ENCODE measurements at places on chromosomes 12 and 14.

- no peak for DNase-seq
Observed at GRCh38 chr12:111320258-111321050, 48.4 kb downstream of the PHETA1 start.

- DNase-seq = no peak
Observed at GRCh38 chr14:103646189-103646588, 17.2 kb downstream of the KLC1 start.

DNA sequence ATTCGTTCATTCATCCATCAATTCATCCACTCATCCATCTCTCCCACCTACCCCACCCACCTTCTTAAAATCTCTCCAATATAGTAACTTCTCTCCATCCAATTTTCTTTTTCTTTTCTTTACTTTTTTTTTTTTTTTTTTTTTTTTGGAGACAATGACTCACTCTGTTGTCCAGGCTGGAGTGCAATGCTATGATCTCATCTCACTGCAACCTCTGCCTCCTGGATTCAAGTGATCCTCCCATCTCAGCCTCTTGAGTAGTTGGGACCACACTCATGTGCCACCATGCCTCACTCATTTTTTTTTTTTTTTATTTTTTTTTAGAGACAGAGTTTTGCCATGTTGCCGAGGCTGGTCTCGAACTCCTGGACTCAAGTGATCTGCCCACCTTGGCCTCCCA, 118.4 kb downstream of the SUDS3 start:
- no peak for DNase-seq

DNA sequence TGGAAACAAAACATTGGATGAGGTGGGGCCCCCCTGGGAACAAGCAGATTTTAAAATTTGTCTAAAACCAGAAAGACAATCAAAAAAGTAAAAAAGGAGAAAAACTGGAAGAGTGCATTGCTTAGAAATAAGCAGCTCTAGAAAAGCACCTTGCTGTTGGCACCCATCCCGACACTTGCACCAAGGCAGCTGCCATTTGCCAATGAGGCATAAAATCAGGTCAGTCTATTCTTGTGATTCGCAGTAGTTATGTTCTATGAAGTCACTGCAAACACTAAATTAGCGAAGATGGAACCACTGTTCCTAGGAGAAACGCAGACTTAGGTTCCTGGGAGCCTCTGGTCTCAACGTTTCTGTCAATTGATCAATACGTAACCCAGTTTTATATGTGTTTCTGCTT, 16.2 kb downstream of the VPS33A start:
- no peak for DNase-seq

DNA sequence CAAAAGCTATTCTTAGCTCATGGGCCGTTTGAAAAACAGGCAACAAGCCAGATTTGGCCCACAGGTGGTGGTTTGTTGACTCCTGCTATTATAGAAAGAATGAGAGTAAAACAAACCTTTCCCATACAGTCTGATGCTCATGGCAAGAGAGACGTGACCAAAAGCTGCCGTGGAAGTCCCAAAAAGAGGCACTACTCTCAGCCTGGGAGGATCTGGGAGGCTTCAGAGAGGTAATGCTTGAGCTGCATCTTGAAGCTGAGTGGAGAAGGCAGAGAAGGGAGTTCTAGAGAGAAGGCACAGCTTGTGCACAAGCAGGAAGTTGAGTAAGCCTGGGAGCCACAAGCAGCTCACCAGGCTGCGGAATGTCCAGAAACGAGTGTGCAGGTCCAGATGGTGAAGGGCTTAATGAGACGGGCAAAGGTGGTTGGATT, 9.6 kb downstream of the PLXNC1 start:
- DNase-seq = no peak

- DNase-seq = no peak
Observed at GRCh38 chr12:56581418-56582145, 48.5 kb downstream of the BAZ2A start.

DNA sequence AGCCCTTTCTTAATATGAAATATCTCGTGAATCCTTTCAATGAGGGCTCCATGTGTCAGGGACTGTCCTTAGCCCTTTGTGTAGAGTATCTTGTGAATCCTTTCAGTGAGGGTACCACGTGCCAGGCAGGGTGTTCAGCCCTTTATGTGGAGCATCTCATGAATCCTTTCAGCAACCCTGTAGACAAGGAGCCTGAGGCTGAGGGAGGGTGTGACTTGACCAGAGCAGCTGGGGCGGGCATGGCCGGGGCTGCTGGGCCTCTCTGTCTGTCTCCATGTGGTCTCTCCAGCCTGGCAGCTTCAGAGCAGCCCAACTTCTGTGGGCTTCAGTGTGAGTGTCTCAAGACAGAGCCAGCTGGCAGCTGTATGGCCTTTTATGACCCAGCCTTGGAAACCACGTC, 140.2 kb downstream of the AACS start:
- DNase-seq = no peak

GRCh38 chr14:56555921-56556570, 23.6 kb upstream of the TMEM260 start:
- peak; percentile 64 for DNase-seq

- no peak for DNase-seq
Observed at GRCh38 chr14:67636361-67636919, 16.7 kb downstream of the ARG2 start.

GRCh38 chr14:97688631-97689336, 891.6 kb downstream of the VRK1 start:
- no peak for DNase-seq

GRCh38 chr12:30514666-30515065, 181.0 kb downstream of the IPO8 start:
- no peak for DNase-seq

DNA sequence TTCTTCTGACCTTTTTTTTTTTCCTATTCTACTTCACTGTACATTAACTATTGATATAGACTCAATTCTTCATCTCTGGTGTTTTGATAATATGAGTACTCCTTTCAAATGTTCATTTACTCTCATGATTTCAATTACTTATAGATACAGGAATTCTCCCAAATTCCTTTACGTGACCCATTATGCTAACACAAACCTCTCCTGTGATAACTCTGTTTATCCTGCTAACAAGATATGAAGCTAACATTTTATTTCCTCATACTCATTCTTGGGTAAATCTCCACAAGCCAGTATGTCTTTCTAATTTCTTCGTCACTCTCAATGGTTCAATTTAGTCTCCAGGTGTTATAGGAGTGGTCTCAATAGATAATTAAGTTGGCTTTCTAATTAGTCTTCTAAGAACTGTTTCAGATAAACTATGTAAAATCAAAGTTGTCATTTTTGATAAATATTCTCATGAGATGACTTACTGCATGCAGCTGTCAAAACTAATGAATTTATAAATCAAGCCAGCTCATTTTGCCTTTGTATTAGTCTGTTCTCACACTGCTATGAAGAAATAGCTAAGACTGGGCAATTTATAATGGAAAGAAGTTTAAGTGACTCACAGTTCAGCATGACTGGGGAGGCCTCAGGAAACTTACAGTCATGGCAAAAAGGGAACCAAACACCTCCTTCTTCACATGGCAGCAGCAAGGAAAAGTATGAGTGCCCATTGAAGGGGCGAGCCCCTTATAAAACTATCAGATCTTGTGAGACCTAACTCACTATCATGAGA, 130.6 kb upstream of the MYF6 start:
- no peak for DNase-seq

- no peak for DNase-seq
Observed at GRCh38 chr12:130288206-130288605, 49.5 kb upstream of the PIWIL1 start.

DNA sequence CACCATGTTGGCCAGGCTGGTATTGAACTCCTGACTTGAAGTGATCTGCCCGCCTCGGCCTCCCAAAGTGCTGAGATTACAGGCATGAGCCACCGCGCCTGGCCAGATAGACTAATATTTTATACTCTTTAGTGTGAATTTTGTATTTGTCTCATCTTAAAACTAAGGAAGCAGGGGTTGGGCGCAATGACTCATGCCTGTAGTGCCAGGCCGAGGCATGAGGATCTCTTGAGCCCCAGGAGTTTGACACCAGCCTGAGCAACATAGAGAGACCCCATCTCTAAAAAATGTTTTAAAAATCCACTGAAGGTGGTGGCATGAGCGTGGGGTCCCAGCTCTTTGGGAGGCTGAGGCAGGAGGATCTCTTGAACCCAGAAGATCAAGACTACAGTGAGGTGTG, 9.0 kb downstream of the DYNC1H1 start:
- DNase-seq = no peak

- DNase-seq = no peak
Observed at GRCh38 chr12:14545144-14546124, 22.2 kb downstream of the PLBD1 start.

- no peak for DNase-seq
Observed at GRCh38 chr12:102478405-102479098, 1.8 kb downstream of the IGF1 start.

DNA sequence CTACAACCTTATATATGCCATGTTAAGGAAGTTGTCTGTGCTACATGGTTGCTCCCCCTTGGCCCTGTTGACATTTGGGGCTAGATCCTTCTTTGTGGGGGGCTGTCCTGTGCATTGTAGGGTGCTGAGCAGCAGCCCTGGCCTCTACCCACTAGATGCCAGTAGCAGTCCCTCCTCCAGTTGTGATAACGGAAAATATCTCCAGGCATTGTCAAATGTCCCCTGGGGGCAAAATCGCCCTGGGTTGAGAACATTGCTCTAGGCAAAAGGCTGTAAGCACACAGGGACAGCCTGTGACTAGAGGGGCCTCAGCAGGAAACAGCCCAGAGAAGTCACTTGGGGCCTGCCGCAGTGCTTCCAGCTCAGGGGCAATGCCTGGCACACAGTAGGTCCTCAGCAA, 1100.3 kb downstream of the BCL11B start:
- no peak for DNase-seq

DNA sequence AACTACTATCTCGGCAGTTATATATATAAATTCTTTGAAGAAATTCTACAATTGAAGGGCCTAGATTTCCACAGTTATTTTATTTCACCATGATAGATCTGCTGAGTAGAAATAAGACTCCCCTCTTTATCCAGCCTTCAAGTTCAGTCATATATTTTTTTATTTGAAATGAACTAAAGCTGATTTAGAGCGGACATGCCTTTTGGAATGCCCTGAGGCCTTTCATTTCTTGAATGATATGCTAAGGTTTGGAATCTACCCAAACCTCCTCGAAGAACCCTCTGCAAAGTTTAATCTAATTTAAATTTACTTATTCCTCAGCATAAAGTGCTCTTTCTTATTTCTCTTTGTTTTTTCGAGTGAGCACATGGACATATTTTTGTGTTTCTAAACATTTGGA, 15.1 kb downstream of the SIX1 start:
- no peak for DNase-seq

- no peak for DNase-seq
Observed at GRCh38 chr12:61923152-61923551, 337.1 kb upstream of the USP15 start.

- no peak for DNase-seq
Observed at GRCh38 chr12:104422441-104422840, 34.3 kb upstream of the CHST11 start.

GRCh38 chr12:82527165-82527780, 159.4 kb upstream of the TMTC2 start:
- DNase-seq = peak; percentile 79

- no peak for DNase-seq
Observed at GRCh38 chr12:90235642-90236041, 527.0 kb upstream of the ATP2B1 start.

DNA sequence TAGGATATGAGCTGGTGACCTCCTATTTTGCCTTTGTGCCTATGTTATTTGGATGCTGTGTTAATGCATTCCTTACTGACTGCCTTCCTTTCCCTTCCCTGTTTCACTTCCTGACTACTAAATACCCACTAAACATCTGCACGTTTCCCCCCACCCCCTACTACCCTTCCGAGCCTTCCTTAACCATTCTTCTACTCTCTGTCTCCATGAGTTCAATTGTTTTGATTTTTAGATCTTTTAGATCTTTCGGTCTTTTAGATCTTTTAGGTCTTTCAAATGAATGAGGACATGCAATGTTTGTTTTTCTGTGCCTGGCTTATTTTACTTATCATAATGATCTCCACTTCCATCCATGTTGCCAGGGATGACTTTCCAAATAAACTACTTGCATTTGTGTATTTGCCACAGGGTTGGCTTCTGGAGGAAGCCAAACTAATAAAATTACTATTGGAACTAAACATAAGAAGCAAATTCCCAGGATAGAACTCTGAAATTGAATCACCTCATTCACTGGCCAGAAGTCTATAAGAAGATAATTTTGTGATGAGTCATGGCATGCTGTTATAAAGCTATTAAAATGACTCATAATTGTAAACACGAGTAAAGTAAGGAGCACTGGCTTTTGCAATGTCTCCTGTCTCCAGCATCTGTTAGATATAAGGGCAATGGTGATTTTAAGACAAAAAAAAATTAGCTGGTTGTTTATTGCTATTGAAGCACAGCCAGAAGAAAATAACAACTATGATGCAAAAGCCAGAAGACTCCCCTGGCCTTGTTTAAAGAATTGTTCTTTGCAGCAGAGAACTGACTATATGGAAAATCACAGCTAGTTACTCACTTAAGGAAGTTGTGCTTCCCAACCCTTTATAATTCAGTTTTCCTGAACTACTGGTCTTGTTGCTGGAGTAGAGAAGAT, 586.3 kb downstream of the LRFN5 start:
- no peak for DNase-seq

- DNase-seq = no peak
Observed at GRCh38 chr14:90617961-90618360, 198.3 kb downstream of the TTC7B start.

DNA sequence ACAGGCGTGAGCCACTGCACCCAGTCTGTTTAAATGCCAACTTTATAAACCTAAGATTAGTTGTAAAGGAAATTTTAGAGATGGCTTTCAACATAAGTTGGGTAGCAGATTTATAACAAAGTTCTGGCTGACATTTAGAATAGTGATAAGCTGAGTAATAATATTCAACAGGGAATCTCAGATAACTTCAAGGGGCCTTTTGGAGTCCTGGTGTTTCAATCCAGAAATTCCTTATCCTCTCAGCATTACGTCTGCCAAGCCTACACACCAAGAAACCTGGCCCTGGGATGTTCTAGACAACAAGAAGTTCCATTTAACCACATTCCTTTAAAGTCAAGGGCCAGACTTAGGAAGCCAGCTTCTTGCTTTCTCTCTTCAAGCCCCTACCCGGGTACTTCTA, 59.5 kb upstream of the DYRK2 start:
- DNase-seq = no peak

DNA sequence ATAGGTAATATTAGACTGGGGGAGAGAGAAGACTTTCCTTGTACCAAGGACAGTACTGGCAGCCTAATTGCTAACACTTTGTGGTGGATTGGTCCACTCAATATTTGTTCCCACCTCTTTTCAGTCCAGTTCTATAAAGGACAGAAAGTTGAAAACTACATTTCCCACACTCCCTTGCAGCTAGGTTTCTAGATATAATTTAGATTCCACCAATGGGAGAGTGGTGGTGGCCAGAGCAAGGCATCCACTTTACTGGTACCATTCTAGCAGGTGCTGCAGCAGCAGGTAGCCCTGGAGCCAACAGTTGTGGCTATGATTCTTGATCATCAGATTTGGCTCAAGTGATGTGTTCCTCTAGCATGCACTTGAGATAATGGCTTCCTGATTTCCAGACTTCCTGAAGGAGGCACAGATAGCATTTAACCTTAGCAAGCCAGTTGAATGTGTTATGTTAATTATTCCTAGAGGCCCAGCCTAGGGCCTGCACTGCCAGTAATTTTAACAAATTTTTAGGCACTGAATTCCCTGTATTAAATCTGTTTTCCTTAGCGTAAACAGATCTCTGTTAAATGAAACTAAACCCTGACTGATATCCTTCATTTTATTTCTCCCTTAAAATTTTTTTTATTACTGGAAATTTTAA, 24.4 kb downstream of the SLC38A1 start:
- no peak for DNase-seq
